Activated T-cell treated with anti-CD3 and anti-CD28 coated beads, Interleukin-2, amount 50 U/mL, for 48 hours (primary cell): ENCODE measurements at places on chromosomes 7 and 10.
A peak's percentile ranks its signal among the peaks of the same experiment; 100 is the strongest.

DNA sequence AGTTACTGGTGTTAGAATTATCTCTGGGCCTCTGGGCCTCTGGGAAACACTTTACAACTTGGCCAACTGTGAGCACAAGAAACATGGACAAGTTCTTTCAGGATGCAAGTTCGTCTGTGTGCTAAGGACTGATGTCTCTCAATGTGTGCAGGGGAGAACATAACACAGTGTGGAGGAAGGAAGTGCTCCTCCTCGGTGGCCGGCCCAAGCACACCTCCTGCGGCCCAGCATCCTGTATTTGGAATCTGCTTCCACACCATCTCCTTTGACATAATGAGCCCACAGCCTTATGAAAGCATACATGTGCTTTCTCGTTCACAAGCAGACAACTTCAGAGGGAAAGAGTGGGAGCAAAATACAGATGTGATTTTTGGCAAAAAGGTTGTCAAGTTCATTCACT, 59.0 kb downstream of the MTPN start:
- no peak for DNase-seq

DNA sequence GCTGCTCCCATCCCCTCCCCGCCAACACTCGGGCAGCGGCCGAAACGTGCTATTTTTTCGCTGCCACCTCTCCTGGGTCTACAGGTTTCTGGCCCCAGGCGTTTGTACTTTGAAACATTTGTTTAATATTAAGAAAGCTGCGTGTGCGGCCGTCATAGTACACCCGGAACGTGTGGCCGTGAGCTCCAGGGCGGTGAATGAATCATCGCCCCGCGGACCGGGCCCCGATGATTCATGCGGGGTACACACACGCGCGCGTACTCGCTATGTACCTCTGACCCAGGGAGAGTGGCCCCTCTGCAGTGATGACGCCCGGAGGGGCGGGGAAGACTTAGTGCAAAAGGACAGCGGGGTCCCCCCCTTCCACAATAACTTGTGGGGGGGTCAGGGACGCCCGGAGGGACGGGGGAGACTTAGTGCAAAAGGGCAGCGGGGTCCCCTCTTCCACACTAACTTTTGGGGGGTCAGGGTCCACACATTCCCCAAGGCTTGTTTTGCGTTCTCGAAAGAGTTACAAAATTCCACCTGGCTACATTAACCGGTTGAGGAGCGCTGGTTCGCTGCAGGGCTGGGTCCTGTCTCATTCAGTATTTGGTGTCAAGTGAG, 56.5 kb upstream of the PCGF5 start:
- peak; percentile 74 for DNase-seq

DNA sequence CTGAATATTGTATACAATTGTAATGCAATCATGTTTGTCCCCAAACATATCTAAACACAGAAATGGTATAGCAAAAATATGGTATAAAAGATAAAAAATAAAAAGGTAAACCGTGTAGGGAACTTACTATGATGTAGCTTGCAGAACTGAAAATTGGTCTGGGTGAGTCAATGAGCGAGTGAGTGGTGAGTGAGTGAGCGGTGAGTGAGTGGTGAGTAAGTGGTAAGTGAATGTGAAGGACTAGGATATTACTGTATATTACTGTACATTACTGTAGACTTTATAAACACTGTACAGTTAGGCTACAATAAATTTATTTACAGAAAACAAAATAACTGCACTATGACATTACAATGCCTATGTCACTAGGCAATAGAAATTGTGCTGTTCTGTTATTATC, 1163.2 kb upstream of the SORCS1 start:
- DNase-seq = no peak

- no peak for DNase-seq
These were observed 36.9 kb downstream of the ZNRF2 start for GRCh38 chr7:30321089-30321881.

GRCh38 chr7:127322351-127322750, 69.6 kb upstream of the GRM8 start:
- DNase-seq = peak; percentile 26

- DNase-seq = peak; percentile 51
These were observed 2.4 kb downstream of the TLL2 start for GRCh38 chr10:96511044-96511945.

GRCh38 chr10:14635043-14635710, 139.5 kb downstream of the FAM107B start:
- DNase-seq = no peak

DNA sequence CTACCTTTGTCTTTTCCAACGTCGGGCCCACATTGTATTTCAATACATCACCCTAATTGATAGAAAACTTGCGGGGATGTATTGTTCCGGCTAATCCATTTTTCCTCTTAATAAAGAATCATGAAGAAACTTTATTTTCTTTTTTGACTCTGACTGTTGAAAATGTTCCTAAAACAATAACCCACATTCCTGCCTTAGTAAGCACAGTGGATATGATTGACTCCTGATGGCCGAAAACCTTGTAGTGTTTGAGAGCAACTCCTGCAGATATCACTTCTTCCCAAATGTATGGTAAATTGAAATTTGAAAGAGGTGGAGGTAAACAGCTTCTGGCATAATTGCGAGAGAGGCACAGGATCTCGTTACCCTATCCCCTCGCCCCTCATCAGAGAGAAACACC, 65.7 kb downstream of the BICC1 start:
- DNase-seq = no peak

DNA sequence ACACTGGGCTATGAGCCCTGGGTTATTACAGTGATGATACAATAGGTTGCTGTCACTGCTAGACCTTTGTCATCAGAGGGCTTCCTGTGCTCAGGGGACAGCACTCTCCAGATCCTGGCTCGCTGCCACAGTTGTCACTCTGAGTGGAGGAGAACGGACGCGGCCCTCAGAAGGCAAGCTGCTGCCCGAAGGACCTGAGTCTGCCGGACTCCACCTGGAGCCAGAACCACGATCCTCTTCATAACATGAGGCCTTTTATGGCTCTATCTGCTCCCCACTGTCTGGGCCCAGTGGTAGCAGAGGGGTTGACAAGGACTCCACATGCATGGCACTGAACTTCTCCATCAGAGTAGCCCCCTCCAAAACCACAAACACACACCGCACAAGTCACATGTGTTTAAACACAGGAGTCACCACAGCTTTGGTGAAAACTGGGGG, 94.7 kb upstream of the EFCAB10 start:
- DNase-seq = peak; percentile 74

DNA sequence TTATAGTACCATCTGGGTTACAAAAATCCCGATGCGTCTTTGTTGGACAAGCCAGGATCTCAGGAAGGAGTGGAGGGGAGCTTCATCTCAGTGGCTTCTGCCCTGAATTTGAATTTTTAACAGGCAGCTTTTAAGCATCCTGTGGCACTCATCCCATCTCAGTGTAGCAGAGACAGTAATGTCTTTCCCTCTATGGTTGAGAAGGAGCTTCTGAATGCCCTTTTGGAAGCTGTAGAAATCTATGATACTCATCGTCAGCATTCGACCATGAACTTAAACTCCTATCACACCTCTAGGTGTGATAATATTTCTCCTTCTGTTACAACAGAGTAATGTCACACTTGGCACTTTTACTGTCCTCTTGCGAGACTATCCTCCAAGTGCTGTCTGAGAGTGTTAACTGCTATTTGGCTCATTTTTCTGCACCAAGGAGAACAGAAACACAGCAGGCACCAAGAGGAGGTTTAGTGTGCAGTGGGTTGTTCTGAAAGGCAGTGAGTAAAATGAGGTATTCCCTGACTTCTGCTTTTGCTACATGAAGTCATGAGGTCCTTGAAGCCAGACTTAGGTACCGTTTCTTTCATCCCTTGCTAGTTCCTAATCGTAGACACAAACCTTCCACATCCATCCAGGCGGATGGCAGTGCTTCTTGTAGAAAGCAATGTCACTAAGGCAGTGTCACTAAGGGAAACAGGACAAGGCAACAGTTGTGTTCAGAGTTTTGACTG, 177.4 kb downstream of the CELF2 start:
- no peak for DNase-seq

GRCh38 chr7:74092964-74093471, 9.4 kb downstream of the LIMK1 start:
- DNase-seq = no peak

DNA sequence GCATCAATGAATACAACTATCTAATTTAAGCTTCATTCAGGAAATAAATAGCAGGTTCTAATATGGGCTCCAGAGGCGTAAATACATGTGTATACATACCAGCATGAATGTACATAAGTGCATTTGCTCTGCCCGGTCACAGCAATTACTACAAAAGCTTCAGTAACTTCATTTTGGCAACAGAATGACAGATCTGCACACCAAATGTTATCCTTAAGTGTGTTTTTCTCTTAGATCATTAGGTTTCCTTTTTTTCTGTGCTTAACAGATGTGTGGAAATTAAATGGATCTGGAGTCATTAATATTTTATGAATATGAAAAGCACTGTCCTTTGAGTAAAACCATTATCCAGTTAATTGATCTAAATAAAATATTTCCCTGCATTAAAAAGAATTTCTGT, 159.0 kb upstream of the MEOX2 start:
- no peak for DNase-seq

DNA sequence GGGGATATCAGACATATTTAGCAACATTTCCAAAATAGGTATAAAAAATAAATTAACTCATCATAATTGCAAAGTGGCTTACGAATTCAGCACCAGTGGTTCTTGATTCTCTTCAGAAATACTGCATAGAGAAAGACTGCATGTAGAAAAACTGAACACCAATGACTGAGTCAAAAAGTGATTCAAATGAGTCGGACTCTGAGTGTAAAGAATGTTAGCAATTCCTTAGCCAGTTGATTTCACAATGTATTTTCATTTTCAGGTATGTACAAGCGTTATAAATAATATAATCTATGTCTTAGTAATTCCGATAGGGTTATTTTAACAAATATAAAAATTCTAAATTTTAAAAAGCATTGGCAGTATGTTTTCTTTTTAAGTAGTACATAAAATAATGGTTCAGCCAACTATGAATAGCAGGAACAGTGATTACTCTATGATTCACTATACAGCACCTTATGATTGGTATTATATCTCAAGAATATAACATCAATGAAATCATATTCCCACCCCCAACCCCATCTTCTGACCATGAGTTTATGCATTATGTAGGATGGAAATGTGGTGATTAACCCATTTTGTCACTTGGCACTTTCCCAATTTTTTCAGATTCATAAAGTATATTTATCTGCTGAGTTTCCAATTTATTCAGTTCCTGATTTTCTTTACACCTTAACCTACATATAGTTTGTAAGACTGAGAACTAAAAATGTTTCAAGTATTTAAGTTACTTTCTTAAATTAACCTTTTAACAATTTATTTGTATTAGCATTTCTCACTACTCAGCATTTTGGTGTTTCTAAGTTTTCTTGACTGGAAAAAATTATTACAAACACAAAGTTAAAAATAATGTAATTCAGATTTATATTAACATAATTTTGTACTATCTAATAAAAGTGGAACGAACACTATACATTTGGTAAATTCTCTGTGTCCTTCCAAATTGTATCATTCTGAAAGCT, 33.9 kb downstream of the DNAJC1 start:
- DNase-seq = no peak

GRCh38 chr7:91940171-91940570, 491 bp upstream of the AKAP9 start:
- DNase-seq = peak; percentile 53

DNA sequence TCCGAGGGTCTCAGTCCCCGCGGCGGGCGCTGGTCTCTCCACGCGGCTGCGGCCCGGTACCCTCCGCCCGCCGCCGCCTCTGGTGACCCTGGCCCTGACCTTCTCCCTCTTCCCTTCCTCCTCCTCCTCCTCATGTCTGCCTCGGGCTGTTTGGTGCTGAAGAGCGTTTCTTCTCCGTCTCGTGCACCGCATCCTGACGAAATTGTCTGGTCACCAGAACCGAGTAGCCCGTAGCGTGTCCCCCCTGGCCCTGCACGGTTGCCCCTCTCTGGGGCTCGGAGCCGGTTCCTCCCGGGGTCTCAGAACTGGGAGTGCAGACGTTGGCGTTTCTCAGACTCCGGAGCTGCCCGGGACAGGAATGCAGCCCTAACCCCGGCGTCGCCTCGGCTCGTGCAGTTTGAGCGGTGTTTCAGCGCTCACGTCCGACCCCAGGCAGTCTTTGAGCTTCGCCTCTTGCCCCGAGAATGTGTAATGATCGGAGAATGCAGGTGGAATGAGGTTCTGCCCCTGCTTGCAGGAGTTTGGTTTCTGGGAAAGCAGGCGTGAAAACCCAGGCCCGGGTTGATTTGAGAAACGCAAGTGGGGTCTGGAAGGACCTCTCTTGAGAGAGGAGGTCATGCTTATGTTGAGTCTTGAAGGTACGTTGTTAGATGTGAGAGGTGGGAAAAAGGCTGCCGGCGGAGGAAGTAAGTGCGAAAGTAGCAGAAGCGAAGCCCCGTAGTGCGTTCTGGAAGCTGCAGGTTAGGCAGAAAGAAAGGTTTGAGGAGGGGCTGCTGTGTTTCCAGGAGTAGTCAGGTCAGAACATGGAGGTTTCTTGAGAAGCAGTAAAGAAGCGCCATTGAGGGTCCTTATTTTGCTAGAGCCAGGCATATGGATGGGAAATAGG, 743 bp downstream of the RBM17 start:
- peak; percentile 58 for DNase-seq

- DNase-seq = no peak
These were observed 304.9 kb downstream of the PHTF2 start for GRCh38 chr7:78103475-78103874.

DNA sequence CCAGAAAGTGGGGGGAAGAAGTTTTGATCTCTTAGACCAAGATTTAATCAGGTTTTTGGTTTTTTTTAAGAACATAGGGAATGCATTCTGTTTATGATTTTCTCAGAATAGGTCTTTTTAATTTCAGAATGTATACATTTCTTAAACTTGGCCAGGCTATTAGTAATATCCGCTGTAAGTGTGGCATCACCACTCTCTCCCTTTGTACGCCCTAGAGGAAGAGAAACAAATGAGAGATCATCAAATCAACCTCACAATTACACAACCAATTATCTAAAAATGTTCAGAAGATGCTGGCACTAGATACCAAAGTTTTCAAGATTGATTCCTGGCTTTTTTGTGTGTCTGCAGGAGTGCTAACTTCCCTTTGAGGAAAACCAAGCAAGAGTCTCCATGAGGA, 70.0 kb downstream of the KLF6 start:
- DNase-seq = no peak

DNA sequence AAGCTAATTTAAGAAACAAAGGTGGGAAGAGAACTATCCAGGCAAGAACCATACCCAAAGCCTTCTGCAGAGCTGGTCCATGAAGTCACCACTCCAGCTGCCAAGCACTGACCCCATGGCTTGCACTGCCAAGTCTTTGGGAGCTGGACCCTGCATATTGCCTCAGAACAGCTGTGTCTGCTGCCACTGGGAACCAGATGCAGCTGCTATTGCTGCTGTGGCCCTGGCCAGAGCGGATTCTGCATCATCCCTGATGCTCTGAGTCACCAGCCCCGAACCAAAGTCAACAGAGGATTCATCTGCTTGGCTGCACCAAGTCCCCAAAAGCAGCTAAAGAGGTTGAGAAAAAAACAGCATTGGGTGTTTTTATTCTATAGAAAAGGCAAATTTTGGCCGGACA, 39.2 kb upstream of the GSAP start:
- DNase-seq = no peak

GRCh38 chr7:28239823-28240204, 59.2 kb upstream of the JAZF1 start:
- DNase-seq = peak; percentile 26
